Spleen (tissue), 13 donors: ENCODE measurements at places on chromosomes 5 and 9. TPM values are rescaled to one million over a fixed set of nuclear protein-coding genes. Genes with fewer than 3 reads are reported as not detected.

Gene RASEF
- total RNA-seq = 0.19 TPM

Gene ERP44
- 17.3 TPM for total RNA-seq

Gene CDC20B
- total RNA-seq = not detected

Gene LCN1
- total RNA-seq = not detected

Gene IL33
- total RNA-seq = 2.7 TPM

Gene ARL14EPL
- not detected for total RNA-seq
